ENCODE measurements at places on chromosomes 6 and 20.

- DNase-seq, result peak; percentile 57
Observed at GRCh38 chr6:166597711-166598440, 11.4 kb upstream of the RAMACL start.

- DNase-seq, result no peak
Observed at GRCh38 chr6:167679122-167679736, 147.5 kb upstream of the AFDN start.

- DNase-seq, result no peak
Observed at GRCh38 chr6:87350516-87350915, 5.9 kb downstream of the C6orf163 start.

DNA sequence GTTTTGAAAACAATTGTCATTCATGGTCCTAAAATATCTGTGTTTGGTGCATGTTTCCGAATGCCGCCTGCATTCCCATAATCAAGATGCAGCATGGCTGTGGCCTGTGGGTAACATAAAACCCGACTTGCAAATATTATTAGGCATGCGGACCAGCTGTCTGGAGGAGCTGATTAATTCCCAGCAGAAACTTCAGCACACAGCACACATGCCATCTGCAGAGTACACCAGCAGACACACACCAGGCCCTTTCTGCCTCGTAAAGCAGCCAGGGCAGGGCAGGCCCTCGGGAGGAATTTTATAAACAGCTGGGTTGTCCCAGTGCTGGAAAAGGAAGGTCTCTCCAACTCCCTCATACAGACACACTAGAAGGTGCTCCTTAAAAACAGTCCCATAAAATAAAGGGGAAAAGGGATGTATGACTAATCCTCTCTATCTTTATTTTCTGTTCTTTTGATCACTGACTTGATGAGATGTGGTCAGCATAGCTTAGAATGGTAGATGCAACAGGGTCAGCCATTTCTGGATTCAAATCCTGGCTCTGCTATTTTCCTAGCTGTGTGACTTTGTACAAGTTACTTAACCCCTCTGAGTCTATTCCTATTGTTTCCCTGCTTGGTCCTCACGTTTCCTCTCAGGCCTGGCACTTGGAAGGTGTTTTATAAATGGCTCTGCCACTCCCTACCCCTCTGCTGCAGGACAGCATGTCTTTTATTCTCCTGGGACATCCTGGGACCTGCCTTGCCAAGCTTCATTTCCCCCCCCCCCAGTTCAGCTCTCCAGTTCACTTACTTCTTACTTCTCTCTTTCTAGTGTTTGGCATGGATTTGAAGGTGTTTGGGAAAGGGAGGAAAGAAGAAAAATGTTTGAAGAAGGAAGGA is 85.9 kb upstream of the TRAF3IP2 start:
- DNase-seq, result no peak

- DNase-seq, result no peak
Observed at GRCh38 chr6:110662490-110663211, 152.6 kb downstream of the CDK19 start.

GRCh38 chr6:79750806-79751205 is 119.7 kb downstream of the SH3BGRL2 start:
- peak; percentile 84 for DNase-seq

DNA sequence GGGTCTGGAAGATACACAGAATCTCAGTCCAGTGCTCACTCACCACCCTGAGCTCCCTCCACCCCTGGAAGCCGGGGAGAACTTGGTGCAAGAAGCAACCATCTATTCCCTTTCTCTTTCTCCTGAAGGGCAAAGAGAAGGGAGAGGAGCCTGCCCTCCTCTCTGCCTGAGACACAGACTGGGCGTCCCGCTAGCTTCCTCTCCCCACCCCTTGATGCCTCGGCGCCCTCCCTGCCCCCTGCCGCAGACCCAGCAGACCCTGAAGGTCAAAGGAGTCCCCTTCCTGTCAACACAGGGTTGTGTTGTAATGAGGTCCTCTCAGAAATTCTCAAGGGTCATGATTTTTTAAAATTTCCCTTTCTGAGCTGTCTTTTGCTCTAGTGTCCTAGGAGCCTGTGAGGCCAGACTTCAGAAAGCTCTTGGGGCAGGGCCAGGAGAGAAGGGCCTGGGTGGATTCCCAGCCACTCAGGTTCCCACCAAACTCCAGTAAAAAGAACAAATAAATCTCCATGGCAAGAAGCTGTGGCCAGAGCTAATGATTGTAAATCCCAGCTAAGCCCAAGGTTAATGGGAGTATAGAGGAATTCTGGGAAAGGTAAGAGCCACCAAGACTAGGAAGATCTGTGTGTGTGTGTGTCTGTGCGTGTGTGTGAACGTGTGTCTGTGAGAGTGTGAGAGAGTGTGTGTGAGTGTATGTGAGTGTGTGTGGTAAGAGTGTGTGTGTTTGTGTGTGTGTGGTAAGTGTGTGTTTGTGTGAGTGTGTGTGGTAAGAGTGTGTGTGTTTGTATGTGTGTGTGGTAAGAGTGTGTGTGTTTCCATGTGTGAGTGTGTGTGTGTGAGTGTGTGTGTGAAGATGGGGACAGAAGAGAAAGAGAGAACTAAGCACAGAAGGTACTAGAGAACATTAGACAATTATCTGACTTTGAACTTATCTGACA is 1.1 kb upstream of the JPH2 start:
- no peak for DNase-seq

DNA sequence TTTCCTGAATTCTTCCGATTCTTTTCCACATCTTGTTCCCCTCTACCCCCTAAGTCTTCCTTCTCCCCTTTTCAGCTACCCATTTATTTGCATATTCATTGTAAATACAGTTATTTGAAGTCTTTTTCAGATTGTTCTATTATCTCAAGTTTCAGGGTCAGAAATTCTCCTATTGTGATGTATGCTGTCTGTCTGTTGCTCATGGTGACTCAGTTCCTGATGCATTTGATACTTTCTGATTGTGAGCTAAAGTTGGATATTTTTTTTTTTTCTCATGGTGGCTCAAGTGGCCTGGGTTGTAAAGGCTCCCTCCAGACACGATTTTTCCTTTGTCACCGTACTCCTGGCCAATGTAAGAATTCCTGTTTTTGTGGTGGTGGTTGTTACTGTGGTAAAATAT is 4.9 kb upstream of the PI16 start:
- no peak for DNase-seq

GRCh38 chr20:52103913-52104545 is 87.5 kb downstream of the ZFP64 start:
- no peak for DNase-seq

DNA sequence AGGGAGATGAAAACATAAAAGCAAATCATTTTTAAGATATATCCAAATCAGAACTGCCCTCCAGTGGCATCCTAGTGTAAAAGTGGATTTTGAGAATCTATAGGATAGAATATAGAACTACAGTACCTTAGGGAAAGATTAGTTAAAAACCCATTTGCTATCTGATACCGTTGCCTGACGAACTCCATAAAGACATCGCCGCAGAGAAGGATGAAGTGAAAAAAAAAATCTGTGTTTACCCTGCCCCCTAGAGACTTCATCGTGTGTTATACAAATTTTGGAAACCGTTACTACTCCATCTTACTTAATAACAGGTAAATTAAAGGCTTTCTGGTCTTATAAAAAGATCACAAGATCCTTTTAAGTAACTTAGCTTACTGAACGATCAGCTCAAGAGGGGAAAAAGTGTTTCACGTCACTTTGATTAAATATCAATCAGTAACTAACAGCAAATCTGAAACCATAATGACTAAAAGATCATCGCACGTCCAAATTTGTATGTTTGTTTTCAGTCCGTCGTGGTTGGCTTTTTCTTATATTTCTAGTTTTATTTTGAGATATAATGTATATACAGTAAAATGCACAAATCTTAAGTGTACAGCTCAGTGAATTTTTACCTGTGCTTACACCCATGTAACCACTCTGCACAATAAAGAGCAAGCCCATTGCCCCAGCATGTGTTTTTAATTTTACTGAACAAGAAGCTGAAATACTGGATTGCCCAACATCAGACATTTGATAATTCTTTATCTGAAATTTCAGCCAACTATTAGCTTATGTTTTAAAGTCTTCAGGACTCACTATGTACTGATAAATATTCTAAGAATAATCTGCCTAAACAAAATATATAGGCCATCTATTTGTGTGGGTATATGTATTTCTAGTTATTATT is 881 bp upstream of the MCM3 start:
- DNase-seq, result peak; percentile 48

GRCh38 chr6:170429450-170429849 is 122.9 kb downstream of the FAM120B start:
- no peak for DNase-seq

DNA sequence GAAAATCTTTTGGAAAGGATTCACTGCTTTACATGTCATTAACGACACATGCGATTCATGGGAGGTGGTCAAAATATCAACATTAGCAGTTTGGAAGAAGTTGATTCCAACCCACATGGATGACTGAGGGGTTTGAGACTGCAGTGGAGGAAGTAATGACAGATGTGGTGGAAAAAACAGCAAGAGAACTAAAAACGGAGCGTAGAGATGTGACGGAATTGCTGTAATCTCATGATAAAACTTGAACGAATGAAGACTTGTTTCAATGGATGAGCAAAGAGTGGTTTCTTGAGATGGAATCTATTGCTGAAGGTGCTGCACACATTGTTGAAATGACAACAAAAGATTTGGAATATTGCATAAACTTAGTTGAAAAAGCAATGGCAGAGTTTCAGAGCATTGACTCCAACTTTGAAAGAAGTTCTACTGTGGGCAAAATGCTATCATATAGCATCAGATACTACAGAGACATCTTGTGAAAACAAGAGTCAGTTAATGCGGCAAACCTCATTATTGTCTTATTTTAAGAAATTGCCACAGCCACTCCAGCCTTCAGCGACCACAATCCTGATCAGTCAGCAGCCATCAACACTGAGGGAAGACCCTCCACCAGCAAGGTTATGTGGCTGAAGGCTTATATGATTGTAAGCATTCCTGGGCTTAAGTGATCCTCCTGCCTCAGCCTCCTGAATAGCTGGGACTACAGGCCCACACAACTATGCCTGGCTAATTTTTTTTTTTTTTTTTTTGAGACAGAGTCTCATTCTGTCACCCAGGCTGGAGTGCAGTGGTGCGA is 19.2 kb downstream of the SRSF3 start:
- no peak for DNase-seq

DNA sequence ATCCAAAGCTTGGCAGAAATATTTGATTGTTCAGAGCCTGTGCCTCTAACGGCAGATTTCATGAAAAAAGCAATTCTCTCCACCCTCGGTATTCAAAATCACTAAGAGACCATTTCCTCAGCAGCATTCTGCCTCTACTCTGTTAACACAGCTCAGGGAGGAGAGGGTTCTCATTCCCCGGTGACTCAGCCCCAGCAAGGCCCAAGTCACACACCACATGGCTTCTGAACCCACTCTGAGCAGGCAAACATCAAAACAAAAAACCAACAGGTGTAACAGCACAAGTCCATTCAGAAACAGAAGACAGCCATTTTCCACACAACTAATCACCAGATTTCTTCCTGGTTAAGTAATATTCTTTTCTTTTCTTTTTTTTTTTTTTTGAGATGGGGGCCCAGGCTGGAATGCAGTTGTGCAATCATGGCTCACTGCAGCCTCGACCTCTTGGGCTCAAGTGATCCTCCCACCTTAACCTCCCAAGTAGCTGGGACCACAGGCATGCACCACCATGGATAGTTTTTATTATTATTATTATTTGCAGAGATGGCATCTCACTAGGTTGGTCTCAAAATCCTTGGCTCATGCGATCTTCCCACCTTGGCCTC is 55.4 kb downstream of the GFOD1 start:
- DNase-seq, result no peak

DNA sequence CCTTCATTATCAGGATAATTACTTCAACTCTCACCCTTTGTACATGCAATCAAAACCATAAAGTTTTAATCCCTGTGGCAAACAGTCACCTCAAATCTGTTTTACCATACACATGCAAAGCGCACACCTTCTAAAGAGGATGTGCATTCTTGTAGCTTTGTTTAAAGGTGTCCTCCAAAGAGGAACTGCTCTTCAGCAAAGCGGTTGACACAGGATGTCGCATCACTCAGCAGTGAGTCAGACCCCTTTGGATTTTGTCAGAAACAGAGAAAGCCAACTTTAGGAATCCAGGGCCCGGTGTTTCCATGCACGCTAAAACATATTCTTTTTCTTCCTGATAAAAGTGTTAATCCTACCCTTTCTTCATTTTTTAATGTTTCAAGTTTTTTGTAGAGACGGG is 268.3 kb upstream of the ARID1B start:
- no peak for DNase-seq

DNA sequence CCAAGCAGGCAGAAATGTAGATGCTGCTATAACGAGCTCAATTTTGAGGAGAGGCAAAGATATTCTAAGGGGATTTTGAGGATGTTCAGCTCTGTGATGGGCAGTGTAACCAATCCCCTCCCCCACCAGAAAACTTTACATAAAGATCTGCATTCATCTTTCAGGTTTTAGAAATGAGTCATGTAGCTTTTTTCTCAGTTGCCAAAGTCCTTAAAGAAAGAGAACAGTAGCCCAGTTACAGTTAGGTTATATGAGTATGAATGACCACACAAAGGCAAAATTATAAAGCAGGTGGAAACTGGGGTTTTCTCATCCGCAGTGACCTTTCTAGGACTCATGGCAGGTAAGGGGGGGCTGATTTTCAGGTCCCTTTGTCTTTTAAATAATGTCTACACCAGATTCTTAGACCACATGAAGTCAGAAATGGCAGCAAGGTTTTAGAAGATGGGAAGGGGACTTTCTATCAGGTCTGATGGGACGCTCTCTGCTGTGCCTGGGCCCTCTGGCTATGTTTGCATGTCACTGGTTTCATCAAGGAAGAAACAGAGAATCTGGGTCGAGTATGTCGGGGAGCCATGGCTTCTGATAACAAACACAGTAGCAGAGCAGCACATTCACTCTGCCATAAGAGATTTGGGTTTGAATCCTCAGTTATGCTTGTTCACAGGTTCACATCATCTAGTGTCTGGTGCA is 94.7 kb downstream of the CLIC5 start:
- DNase-seq, result no peak

GRCh38 chr6:166166314-166167257 is 1.1 kb downstream of the TBXT start:
- DNase-seq, result no peak

- DNase-seq, result no peak
Observed at GRCh38 chr6:447381-448165, 56.0 kb downstream of the IRF4 start.

DNA sequence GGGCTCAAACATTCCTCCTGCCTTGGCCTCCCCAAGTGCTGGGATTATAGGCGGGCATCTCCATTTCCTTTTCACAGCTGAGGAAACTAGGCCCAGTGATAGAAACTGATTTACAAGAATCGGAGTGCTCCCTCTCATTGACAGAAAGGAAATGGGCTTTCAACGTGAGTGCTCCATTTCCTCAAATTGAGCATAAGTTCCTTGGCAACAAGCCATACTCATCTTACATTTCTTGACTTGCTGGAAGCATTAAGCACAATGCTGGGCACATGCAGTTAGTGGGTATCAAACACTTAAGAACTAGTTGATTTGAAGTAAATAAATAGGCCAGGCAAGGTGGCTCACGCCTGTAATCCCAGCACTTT is 54.7 kb downstream of the FGD2 start:
- DNase-seq, result no peak

GRCh38 chr6:45699663-45700062 is 316.0 kb downstream of the CLIC5 start:
- no peak for DNase-seq
